Cortex of kidney (tissue), 1 donor: ENCODE measurements at places on chromosomes 6 and 20.

GRCh38 chr20:7879883-7880282 lies 60.4 kb downstream of the HAO1 start:
- DNase-seq, result no peak

DNA sequence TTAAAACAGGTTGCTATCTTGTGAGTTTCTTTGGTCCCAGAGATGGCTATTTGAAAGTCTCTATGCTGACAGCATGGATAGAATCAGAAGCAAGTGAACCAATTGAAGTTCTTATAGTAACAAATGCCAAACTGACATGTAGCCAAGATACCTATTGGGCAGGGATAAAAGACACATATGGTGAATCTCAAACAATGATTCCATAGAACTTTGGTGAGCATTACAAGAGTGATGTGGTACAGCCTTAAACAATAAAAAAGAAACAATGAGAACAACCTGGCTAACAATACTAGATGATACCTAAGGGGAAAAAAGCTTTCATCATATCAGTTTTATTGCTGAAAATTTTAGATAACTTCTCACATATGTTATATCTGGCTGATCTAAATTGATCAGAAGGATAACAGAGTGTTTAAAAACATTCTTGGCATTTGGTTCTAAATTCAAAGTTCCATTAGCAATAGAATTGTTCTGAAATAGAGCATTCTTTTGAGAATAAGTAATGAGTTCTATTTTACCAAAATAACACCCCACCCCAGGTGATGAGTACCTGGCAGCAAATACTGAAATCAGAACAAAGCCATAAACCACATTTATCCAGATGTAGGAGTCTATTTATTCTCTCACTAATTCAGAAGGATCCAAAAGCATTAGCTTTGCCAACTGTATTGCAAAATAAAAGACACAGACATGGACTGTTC lies 5.8 kb upstream of the HMGCLL1 start:
- no peak for DNase-seq

DNA sequence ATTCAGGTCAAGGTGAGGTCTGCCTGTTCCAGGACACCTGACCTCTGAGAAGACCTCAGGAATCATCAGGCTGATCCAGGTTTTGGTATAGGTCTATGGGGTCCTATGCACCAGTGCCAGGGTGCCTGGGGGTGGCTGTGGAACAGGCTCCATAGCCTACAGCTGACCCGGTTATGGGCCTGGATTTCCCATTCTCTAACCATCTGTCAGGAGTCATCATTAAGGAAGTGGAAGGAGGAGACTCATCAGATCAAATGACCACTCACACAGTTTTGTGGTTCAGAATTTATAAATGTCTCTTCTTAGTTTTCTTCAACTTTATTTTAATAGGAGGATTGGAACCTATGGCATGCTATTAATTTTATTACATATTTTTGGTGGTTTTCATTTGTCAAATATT lies 14.8 kb downstream of the PLA2G7 start:
- DNase-seq, result no peak

DNA sequence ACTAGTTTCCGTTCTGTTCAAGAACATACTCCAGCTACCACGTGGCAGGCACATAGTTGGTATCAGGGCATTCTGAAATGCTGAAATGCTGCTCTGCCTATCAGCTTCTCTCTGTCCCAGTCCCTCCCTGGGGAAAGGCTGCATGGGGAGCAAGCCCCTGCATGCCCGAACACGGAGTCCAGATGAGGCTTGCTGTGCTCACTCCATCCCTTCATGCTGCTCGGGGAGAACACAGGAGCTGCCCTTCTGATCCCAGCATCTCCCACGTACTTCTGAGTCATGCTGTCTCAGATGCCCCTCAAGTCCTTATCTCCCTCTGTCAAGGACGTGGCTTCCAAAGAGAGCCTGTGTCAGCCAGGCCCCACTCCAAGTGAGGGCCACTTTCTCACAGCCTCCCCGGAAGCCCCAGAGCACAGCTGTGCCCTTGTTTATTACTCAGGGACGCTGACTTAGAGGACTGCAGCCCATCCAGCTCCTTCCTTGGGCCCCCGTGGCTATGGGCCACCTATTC lies 29.4 kb downstream of the THBS2 start:
- no peak for DNase-seq

GRCh38 chr6:74638412-74638811 lies 567.4 kb downstream of the COL12A1 start:
- no peak for DNase-seq

DNA sequence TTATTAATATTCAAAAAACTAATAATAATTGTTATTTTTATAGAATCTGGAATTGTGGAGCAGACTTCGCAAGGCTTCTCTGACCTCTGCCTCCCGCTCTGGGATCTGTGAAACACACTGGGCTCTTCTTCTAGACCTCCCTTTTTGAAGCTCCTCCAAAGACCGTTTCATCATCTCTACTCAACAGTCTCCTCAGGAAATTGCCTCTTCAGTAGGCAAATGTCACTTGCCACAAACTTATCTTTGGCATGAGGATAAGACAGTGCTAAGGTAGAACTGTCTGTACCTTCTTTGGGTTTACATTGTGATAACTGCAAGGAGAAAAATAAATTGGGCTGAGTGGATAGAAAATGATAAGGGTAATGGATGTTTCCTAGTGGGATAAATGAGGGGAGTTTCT lies 2.3 kb upstream of the MAS1L start:
- no peak for DNase-seq
